ENCODE measurements at places on chromosomes 6 and 20. TPM values are rescaled to one million over a fixed set of nuclear protein-coding genes. Genes with fewer than 3 reads are reported as not detected.

The CDSN gene
- not detected for total RNA-seq

The PGC gene
- not detected for total RNA-seq

The KCNK16 gene
- not detected for total RNA-seq

The PANK2 gene
- total RNA-seq = 44.7 TPM

The TNNC2 gene
- 1.1 TPM for total RNA-seq

The DYNLT2 gene
- total RNA-seq = 0.47 TPM

The PDYN gene
- not detected for total RNA-seq

The SLC18B1 gene
- 3.7 TPM for total RNA-seq

The MATN4 gene
- total RNA-seq = not detected

The NFYA gene
- total RNA-seq = 7.7 TPM

The SLC22A3 gene
- 7.4 TPM for total RNA-seq

The LY86 gene
- total RNA-seq = not detected

The SIRPB2 gene
- total RNA-seq = not detected

The BPI gene
- 0.12 TPM for total RNA-seq

The PAX1 gene
- not detected for total RNA-seq

The OR10C1 gene
- total RNA-seq = not detected

The SLC25A27 gene
- 2.0 TPM for total RNA-seq

The C2 gene
- 9.6 TPM for total RNA-seq

The CTCFL gene
- 0.23 TPM for total RNA-seq

The ATRN gene
- total RNA-seq = 28.0 TPM

The TFAP2B gene
- not detected for total RNA-seq

The HAO1 gene
- total RNA-seq = not detected

The PI16 gene
- total RNA-seq = 0.35 TPM

The BPIFB4 gene
- total RNA-seq = not detected

The ATAT1 gene
- total RNA-seq = 2.0 TPM

The C20orf204 gene
- total RNA-seq = 0.12 TPM

The HSP90AB1 gene
- 585 TPM for total RNA-seq

The LINC00237 gene
- not detected for total RNA-seq

The ERVFRD-1 gene
- total RNA-seq = not detected

The SNRNP48 gene
- total RNA-seq = 6.8 TPM

The C6orf141 gene
- 1.0 TPM for total RNA-seq

The FAM83D gene
- total RNA-seq = 4.4 TPM

The LRFN2 gene
- total RNA-seq = not detected

The SYNCRIP gene
- 41.2 TPM for total RNA-seq

The SLC17A3 gene
- total RNA-seq = not detected

The EDN1 gene
- total RNA-seq = 1.4 TPM

The XRN2 gene
- total RNA-seq = 57.5 TPM

The DEFB132 gene
- not detected for total RNA-seq

The CRISP2 gene
- not detected for total RNA-seq

The PARD6B gene
- total RNA-seq = 0.43 TPM

The CCN5 gene
- total RNA-seq = 2.1 TPM

The LY6G6F gene
- not detected for total RNA-seq

The NR2E1 gene
- not detected for total RNA-seq

The PNRC1 gene
- 231 TPM for total RNA-seq

The C20orf202 gene
- 0.58 TPM for total RNA-seq

The MPIG6B gene
- total RNA-seq = not detected

The RPS21 gene
- 1,647 TPM for total RNA-seq

The ENPP5 gene
- total RNA-seq = 0.51 TPM

The FOXQ1 gene
- total RNA-seq = not detected

The THBS2 gene
- total RNA-seq = 143 TPM

The GPX5 gene
- total RNA-seq = not detected

The IER3 gene
- total RNA-seq = 52.7 TPM

The CD93 gene
- total RNA-seq = 4.9 TPM

The SGK2 gene
- total RNA-seq = not detected

The GNAS-AS1 gene
- not detected for total RNA-seq

The SLC26A8 gene
- not detected for total RNA-seq

The MAP7 gene
- total RNA-seq = not detected
